ENCODE measurements at places on chromosomes 12 and 14.

DNA sequence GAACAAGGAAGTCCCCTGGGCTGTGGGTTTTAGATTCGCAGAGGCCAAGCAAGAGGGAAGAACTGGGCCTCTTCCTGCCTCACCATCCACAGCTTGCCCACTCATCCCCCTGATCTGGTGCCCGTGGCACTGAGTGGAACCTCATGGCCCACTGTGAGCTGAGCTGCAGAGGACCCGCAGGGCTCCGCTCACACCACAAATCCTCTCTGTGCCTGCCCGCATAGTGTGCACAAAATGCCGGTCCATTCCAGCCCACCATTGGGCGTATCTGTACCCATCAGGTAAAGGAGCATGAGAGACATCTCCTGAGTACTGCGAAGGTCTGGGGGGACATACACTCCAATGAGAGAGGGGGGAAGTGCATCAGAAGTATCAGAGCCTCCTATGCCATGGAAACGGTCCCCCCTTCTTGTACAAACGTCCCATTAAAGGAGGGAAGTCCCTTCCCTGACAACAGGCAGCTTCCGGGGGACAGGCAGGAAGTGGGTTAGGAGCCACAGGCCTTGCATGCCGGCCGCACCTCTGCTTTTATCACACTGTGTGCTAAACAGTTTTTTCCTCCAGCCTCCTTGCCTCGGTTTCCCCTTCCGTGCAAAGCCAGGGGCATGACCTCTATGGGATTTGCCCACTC is 309.4 kb upstream of the DIO3 start:
- no peak for DNase-seq

DNA sequence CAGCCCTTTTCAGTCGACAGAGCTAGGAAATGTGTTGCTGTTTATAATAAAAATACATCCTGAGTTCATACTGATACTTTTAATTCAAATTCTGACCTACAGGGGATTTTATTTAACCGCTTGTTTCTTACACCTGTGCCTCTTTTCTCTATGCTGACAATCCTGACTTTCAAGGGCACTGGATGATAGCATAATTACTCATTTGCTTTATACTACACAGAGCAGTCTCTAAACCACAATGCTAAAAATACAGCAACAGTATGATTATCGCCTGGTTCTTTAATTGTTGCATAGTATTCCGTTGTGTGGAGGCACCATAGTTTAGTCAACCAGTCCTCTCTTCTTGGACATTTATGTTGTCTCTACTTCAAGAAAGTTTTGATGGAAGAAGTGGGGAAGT is 372.9 kb downstream of the DPF3 start:
- DNase-seq: no peak

DNA sequence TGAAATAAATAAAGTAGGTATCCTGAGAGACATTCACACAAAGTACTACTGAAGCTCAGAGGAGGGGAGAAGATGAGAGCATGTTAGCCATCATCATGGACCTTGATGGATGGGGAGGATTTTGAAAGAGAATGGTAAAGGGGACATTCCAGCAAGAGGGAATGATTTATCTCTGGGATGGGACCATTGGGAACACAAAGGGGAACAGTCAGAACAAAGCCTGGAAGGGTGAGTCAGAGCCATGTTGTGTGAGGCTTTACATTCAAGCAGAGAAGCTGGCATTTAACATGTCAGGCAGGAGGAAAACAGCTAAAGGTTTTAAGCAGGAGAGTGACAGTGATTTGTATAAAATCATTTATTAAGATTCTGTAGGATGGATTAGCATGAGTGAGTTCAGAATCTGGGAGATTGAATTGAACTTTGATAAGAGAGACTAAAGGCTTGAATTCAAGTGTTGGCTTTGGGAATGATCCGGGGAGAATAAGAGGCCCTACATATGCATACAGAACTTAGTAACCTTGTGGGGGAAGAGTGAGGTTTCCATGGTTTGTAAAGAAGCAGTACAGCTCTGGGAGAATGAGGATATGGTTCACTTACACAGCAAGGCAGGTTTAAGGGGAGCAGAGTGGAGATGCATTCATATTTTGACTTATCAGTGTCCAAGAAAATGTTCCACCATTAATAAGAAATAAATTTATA is 174.4 kb downstream of the SYT10 start:
- no peak for DNase-seq

DNA sequence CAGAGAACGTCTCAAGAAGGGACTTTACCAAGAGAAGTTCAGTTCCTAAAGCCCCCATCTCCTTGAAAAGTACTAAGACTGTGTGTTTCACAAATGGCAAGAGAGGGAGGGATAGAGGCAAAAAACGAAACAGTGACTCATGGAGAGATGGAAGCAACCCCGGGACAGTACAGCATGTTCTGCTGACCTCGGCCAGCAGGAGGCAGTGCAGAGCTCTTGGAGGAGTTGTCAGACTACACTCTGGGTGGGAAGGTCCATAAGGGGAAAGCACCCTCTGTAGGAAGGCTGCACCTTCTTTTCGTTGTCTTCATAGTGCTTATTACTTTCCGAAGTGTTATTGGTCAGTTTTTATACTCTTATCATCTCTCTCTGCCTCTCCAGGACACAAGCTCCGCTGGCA is 525.2 kb upstream of the CCDC196 start:
- DNase-seq: peak; percentile 74

DNA sequence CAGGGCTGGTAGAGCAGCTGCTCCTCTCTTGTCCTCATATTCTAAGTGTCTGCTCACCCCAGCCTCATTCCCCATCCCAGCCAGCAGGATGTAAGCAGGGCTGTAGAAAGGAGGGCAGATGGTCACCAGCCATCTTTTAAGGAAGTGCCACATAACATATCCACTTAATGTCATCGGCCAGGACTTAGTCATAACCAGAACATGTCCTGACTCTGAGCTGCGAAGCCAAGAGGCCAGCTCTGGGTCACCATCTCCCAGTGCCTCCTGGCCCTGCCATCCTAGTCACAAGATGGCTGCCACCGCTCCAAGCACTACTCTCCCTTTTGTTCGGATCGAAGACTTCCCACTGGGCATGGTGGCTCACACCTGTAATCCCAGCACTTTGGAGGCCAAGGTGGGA is 123.9 kb downstream of the PLXNC1 start:
- DNase-seq: no peak

DNA sequence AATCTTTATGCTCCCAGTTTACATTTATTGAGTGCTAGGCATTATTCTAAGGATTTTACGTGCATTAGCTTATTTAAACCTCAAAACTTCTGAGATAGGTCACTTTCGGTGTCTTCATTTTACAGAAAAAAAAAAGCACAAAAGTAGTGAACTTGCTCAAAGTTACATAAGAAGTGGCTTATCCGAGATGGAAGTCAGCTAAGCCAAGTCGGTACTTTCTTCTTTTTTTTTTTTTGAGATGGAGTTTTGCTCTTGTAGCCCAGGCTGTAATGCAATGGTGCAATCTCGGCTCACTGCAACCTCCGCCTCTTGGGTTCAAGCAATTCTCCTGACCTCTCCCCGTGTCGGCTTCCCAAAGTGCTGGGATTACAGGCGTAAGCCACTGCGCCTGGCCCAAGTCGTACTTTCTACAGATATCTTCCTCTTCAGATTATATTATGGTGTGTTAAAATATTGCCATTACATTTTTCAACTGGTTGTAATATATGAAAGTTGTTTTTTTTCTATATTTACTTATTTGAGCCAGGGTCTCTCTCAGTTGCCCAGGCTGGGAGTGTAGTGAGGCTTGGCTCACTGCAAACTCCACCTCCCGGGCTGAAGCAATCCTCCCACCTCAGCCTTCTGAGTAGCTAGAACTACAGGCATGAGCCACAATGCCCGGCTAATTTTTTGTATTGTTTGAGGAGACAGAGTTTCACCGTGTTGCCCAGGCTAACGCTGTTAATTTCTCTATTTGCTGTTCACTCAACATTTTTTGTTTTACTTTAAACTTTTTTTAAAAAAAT is 8.9 kb downstream of the DPPA3 start:
- no peak for DNase-seq

DNA sequence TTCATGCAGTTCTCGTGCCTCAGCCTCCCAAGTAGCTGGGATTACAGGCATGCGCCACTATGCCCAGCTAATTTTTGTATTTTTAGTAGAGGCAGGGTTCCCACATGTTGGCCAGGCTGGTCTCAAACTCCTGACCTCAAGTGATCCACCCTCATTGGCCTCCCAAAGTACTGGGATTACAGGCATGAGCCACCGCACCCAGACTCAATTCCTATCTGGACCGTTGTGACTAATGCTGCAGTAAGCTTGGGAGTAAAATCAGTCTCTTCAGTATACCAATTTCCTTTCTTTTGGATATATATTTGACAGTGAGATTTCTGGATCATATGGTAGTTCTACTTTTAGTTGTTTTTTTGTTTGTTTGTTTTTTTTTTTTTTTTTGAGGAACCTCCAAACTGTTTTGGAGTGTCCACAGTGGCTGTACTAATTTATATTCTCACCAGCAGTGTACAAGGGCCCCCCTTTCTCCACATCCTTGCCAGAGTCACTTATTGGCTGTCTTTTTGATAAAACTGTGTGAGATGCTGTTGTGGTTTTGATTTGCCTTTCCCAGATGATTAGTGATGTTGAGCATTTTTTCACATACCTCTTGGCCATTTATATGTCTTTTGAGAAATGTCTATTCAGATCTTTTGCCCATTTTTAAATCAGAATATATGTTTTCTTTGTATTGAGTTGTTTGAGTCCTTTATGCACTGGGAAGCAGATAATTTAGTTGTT is 37.3 kb upstream of the EVL start:
- no peak for DNase-seq

DNA sequence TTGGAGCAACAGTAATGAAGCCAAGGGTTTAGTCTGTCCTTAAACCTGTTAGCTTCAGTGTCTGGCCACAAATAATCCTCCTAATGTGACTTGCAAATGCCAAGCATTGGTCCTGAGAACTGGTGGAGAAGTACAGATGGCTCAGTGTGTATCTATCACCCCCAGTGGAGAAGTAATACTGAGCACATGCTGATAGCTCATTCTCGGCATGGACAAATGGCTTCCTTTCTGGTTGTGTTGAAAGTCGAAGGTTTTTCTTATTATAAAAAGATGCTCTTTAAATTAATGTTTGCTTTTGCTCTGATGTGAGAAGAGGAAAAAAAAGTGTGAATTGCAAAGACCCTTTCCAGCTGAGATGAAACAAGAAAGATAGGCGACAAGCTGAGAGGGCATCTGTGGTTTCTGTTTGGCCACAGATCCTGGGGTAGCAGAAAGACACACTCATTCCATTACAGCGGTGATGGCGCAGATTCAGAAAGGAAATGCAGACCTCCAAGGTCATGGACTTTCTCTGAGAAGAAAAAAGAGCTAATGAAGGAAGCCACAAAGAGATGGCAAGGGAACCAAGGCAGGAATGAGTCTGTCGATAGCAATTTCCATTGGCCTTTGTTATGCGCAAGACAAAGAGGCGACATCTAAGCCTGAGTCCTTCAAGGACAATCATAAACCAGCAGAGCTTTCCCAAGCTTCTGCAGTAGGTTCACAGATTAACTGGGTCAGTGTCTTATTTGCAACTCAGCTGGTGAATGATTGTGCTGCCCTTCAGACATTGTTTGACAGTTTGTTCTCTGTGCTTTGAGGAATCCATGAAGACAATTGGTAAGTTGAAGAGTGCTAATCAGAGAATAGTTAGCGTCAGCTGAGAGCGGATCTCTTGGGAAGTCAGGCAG is 155.5 kb upstream of the RGS6 start:
- DNase-seq: peak; percentile 59

DNA sequence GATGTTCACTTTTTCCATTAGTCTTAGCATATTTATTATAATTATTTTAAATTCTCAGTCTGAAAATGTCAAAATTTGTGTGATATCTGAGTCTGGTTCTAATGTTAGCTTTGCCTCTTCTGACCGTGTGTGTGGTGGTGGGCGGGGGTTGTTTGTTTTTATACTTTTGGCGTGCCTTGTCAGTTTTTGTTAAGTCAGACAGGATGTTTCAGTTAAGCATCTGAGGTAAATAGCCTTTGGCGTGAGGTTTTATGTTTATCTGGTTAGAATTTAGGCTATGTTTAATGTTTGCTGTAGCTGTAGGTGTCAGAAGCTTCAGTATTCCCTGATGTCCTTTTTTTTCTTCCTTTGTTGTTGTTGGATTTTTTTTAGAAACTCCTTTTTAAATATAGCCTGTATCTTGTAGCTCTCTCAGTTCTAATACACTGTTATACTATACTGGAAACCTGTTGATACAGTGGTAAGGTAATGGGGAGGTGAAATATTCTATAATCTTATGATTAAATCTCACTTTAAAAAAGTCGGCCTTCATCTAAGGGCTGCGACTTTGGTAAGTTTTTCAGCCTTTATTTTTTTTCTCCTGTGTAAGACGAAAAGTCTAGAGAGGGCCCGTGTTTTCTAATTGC is 111.6 kb downstream of the SCAF11 start:
- no peak for DNase-seq

- DNase-seq: peak; percentile 61
Measured at GRCh38 chr12:22625762-22626294, 857 bp downstream of the ETNK1 start.

DNA sequence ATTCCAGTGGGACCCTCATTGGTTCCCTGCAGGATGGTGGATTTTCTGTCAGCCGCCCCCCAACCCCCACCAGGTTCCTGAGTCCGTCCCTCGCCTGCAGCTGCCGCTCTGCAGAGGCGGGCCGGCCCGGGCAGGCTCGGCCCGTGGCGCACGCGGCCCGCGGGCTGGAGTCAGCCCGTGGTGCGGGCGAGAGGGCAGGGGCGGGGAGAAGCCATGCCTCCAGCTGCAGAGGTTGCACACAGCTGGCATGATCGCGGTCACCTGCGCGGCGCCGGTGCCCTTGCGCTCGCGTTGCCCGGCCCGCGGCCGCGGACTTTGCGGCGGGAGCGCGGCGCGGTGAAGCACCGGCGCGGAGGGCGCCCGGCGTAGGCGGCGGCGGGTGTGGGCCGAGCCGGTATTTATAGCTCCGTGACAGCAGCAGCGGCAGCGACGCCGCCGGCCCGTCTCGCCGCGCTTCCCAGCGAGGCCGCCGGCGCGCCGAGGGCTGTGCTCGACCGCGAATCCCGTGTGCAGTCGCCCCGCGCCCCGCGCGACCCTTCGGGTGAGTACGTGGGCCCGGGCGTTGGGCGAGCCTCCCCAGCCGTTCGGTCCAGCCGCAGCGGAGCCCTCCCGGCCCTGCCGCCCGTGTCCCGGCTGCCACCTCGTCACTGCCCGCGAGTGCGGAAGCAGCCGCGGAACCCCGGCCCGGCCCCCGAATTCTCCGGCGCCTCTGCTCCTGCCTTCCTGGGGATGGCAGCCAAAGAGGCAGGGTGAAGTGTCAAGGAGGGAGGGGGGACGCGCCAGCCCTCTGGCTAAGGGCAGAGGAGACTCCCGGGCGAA is at the start of gene TMEM117:
Gene TMEM117 (plus strand): TSS at position 426 of the 819 bp plus-strand sequence.
- DNase-seq: peak; percentile 78

GRCh38 chr12:57461276-57461916 is 1.8 kb downstream of the GLI1 start:
- peak; percentile 81 for DNase-seq

- no peak for DNase-seq
Measured at GRCh38 chr12:119696943-119697342, 29.0 kb downstream of the PRKAB1 start.

Data from iPS-NIHi11 (cell line).